ENCODE measurements at places on chromosomes 12 and 14.
A peak's percentile ranks its signal among the peaks of the same experiment; 100 is the strongest.

GRCh38 chr14:102089621-102090343 is 2.9 kb upstream of the HSP90AA1 start:
- no peak for DNase-seq

DNA sequence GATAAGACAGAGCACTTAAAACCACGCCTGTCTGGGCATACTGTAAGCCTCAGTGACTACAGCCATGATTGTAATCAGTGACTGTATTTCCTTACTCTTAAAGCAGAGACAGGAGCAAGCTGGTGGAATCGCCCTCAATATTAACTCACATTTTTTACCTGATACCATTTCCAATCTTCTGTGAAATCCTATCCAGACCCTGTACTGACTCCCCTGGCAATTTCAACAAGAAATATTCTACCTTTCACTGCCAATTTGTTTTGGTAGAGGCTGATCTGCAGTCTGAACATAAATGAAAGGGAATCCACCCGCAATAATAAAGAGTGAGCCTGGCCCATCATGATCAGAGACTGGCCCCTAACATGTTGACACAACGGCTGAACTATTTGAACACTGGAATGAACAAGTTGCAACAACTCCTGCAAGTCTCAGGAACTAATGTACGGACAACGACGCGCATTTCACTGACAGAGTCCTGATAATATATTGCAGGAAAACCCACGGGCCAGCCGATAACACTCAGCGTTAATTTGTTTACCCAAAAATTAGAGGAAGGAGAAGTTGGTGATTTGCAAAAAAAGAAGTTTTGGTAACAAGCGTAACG is 195.5 kb upstream of the BTG1 start:
- no peak for DNase-seq

- DNase-seq = no peak
These were observed 1.6 kb upstream of the TNFRSF1A start for GRCh38 chr12:6343518-6343917.

DNA sequence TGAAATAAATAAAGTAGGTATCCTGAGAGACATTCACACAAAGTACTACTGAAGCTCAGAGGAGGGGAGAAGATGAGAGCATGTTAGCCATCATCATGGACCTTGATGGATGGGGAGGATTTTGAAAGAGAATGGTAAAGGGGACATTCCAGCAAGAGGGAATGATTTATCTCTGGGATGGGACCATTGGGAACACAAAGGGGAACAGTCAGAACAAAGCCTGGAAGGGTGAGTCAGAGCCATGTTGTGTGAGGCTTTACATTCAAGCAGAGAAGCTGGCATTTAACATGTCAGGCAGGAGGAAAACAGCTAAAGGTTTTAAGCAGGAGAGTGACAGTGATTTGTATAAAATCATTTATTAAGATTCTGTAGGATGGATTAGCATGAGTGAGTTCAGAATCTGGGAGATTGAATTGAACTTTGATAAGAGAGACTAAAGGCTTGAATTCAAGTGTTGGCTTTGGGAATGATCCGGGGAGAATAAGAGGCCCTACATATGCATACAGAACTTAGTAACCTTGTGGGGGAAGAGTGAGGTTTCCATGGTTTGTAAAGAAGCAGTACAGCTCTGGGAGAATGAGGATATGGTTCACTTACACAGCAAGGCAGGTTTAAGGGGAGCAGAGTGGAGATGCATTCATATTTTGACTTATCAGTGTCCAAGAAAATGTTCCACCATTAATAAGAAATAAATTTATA is 174.4 kb downstream of the SYT10 start:
- no peak for DNase-seq

DNA sequence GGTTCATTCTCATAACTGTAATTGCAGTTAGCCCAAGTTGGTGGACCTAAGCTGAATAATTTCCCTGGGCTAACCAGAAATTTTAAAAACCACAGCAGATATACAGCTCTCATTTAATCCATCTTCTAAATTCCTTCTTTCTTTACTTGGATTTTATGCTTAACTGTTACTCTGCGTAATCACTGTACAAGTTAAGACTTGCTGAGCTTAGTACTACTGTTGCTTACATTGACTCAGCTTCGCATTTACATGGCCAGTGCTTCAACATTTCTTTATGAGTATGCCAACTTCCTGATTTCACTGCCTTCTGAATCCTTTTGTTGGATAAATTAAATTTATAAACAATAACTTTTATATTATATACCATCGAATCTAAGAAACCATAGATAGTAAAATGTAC is 147.4 kb downstream of the SLC38A4 start:
- no peak for DNase-seq

DNA sequence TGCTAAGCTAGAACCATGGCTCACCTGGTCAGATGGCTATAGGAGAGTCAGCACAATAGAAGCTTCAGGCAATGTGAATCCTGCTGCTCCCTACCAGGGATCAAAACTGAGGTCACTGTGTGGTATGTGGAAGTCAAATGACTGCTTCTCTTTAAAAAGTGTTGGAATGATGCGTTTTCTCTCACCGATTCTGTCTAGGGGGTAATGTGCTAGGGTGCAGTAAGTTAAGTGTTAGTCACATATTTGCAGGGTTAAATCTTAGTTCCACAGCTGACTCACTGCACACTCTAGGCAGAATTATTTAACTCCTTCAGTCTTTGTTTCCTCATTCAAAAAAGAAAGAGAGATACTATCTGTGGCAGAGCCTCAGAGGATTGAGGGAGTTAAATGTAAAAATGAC is 696.6 kb downstream of the DIO2 start:
- no peak for DNase-seq

GRCh38 chr14:91831337-91831736 is 36.0 kb downstream of the TC2N start:
- no peak for DNase-seq

GRCh38 chr12:93111773-93112172 is 182.7 kb upstream of the EEA1 start:
- no peak for DNase-seq

DNA sequence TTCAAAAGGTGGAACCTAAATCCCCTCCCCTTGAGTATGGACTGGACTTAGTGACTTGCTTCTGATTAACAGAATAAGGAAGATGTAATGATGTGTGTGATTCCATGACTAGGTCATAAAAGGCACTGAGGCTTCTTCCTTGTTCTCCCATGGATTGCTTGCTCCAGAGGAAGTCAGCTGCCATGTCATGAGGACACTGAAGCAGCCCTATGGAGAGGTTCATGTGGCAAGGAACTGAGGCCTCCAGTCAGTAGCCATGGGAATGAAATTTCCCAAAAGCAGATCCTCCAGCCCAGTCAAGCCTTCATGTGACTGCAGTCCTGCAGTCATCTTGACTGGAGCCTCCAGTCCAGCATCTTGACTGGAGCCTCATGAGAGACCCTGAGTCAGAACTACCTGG is 10.7 kb downstream of the TMBIM4 start:
- DNase-seq = no peak

- DNase-seq = no peak
These were observed 23.9 kb downstream of the PHLDA1 start for GRCh38 chr12:76007640-76008039.

GRCh38 chr14:33631441-33631840 is 319.4 kb downstream of the EGLN3 start:
- no peak for DNase-seq

DNA sequence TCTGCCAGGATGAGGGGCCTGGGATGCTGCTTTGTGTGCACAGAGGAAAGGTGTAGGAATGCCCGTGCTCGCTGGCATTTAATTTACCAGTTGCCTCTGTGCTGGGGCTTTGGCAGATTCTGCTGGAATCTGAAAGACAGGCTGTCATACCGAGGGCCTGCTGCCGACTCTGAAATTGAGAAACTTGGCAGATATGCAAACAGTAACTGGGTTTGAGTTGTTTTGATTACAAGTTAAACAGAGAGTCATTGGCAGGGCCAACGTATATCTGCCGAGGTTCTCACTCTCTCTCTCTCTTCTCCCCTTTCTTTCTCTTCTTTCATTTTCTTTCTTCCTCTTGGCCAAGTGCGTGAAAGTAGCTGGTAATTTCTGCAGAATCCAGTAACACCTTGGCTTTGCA is 618.7 kb downstream of the VRK1 start:
- DNase-seq = no peak

DNA sequence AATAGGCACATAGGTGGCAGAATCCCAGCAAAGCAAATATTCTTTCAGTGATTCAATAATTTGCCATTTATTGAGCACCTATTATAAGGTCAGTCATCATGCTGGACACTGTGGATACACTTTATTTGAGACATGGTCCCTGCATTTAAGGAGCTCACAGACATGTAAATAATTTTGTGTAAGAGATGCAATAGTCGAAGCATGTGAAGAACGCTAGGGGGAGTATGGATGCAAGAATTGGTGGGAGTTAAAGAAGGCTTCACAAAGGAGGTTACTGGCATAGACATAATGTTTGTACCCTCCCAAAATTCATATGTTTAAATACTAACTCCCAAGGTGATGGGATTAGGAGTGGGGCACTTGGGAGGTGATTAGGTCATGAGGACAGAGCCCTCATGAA is 260.6 kb upstream of the GARIN6 start:
- DNase-seq = peak; percentile 2

GRCh38 chr12:75505706-75506312 is 5.6 kb downstream of the KRR1 start:
- no peak for DNase-seq

- DNase-seq = no peak
These were observed 612 bp upstream of the ZDHHC22 start for GRCh38 chr14:77142005-77142800.

GRCh38 chr12:105570944-105571343 is 240.5 kb downstream of the C12orf75 start:
- DNase-seq = no peak

DNA sequence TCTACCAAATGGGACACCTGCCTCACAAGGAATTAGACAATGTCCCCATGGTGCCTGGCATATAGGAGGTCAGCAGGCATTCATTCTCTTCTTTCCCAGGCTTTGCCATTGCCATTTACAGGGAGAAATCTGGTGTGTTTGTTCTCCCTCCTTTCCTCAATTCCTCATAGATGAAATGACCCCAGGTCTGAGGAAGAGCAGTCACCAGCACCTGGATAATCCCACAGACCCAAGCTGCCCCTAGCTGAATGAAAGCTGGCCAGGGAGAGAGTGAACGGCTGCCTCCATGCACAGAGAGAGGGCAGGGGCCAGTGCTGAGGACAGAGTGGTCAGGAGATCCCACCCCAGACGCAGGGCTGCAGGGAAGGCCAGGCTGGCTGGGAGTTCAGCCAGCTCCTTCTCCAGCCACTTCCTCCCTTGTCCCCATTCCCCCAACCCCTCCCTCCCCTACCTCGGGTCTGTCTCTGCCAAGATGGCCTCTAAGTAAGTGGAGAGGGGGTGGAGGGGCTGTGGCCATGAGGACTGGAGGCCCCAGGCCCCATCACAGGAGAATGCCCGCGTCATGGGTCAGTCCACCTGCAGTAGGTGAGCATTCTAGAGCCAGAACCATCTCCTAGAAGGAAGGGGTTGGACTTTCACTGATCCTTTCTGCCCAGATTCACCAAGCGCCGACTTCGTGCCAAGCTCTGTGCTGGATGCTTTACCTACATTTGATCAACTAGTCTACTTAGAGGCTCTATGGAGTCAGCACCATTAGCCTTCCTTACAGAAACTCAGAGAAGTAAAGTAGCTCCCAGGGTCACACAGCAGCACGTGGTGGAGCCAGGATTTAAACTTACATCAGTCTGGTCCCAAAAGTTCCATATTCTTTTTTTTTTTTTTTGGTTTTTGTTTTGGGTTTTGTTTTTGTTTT is 2.0 kb upstream of the KRT4 start:
- no peak for DNase-seq

GRCh38 chr12:6435961-6436715 is 8.6 kb upstream of the CD27 start:
- DNase-seq = no peak

DNA sequence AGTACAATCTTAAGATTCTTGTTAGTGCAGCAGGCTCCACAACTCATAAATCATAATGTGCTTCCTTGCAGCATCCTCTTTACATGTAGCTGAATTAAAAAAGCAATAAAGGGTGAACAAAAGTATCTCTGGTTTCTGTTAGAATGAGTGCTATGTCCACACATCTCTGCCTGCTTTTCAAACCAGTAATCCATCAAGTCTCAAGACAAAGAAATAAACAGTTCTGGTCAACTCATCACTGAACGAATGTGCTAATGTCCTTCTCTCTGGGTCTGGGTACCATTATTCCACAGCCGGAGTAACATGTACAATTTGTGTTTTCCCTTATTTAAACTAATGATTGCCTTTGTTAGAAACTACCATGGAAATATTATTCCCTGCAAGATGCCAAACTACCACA is 273.0 kb upstream of the USP15 start:
- no peak for DNase-seq

GRCh38 chr12:98791406-98791805 is 146.3 kb downstream of the APAF1 start:
- no peak for DNase-seq

DNA sequence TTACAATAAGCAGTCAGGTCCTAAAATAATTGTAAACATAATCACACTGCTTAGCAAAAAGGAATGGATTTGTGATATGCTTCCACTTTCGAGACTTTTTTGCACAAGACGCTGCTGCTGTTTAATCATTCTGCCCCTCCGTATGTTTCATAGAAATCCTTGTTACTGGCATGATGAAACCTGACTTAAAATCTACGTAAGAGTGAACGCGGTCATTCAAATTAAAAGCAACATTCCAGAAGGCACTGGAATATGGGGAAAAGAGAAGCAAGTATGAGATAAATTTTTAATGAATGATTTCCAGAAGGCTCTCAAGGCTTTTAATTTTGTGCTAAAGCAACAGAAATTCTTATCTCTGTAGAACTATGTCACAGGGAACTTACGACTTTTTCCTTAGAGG is 1.1 kb downstream of the CNIH1 start:
- no peak for DNase-seq

DNA sequence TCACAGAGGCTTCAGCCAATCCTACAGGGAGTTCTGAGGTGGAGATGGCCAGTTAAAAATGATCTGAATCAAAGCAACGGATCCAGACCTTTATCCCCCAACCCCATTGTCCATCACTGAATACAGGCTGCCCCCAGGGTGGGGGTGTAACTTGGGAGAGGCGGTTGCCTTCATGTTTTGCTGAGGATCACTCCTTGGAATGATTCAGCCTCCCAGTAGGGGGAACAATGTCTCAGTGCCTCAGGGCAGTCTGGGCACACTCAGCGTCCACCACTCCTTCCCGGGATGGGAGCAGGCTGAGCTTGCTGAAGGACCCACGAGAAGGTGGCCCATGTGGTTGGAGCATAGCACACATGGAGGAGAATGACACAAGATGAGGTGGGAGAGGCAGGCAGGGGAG is 60.2 kb downstream of the RFX4 start:
- DNase-seq = no peak

GRCh38 chr12:4030929-4031702 is 157.9 kb upstream of the PARP11 start:
- DNase-seq = peak; percentile 97

- DNase-seq = no peak
These were observed 597 bp upstream of the GLTP start for GRCh38 chr12:109880938-109881337.

GRCh38 chr14:68124979-68125731 is 305.6 kb downstream of the RAD51B start:
- no peak for DNase-seq

DNA sequence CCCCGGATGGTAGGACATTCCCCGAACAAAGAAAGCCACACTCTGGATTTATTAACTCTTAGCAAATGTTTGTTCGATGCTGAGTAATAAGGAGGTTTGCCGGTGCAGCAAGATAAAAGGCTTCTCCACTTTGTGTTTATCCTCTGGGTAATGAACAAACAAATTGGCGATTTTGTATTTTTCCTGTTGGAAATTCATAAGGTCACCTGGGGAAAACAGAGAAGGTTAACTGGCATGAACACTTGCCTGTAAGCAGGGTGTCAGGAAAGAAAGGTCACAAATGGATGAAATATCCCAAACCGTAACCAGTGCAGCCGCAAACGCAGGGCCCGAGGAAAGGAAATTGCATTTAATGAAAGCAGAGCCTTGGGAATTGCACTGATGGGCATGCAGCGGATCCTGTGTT is 132.8 kb downstream of the RMST start:
- no peak for DNase-seq

All from HFF-Myc (cell line).